Stimulated activated CD8-positive, alpha-beta memory T cell treated with anti-CD3 and anti-CD28 coated beads, Interleukin-15, amount 100 ng/mL, for 4 hours (primary cell): ENCODE measurements at places on chromosomes 4 and X.

DNA sequence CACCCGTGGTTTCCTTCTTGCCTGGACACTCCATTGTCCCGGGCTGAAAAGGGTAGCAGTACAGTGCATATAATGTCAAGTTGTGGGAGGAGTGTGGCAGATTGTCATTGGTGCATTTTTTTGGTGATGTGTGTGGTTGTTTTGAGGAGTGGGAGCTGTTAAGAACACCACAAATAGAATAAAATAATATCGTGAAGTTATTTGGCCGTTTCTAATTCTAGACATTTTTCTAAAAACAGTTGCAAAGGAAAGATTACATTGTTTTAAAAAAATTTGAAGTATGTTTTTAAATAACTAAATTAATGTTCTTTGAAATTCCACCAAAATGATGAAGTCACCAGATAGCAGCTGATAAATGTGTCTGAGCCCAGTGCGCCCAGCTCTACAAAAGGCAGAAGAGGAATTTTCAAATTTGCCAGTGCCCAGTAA lies 1.3 kb downstream of the PKD2 start:
- DNase-seq, result no peak

DNA sequence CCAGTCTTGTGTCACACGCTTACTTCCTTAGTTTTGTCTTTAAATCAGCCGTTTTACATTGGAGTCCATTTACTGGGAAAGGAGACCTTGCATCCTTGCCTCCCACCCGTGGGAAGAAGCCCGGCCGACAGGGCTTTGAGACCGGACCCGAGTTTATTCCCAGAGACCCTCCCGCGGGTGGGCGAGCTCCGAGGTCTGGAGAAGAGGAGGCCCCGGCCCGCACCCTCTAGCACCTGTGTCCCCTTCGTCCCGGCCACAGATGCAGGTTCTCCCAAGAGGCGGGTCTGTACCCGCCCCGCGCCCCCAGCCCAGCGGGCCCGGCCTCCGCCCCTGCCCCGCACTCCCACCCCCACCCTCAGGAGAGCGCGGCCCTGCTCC lies 3.8 kb upstream of the SLC26A1 start:
- DNase-seq, result no peak

DNA sequence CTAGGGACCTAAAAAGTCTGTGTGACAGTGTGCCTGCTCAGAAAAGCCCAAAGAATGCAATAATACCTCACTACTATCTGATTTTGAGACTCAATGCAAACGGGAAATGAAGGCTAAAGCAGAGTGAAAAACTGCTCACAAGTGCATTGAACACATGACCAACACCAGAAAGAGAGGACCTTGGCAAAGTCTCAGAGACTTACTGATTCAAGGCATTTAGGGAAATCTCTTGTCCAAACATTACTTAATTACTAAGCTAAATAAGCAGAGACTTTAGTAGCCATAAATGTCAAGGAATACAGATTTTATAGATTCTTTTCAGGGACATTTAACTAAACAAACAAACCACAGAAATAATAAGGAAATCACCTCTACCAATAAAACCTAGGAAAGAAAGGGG lies 916.0 kb downstream of the FSTL5 start:
- DNase-seq, result no peak

DNA sequence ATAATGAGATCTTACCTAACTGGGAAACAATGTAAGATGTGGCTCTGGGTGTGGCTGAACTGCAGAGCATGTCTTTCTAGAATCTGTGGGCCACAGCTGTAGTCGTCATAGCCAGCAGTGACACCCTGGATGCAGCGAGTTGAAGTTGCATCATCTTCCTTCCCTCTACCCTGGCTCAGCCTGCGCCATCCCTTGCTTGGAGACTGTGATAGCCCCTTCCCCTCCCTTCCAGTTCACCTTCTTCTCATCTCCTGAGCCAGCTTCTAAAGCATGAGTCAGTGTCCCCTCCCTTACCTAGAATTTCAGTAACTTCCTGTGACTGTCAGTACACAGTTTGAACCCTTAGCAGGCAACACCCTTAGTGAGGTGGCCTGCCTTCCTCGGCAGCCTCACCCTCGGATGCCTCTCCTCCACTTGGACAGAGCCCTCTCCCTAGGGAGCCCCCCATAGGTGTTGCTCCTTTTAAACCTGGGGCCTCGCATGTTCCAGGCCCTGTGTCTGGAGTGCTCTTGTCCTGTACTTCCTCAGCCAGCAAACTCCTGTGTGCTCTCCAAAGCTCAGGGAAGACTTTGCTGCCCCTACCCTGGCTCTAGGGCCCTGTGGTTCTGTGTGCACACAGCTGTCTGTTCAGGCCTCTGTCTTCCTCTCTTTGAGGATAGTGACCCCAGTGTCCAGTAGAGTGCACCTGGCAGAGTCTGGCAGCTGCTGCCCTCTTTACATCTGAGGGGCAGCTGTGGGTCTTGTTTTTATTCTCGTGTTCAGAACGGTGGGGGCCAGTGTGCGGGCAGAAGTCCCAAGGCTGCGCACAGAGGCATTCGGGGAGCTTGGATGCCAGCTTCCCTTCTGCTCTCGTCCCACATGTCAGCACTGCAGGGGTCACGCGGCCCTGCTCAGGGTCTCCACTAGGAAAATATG lies 43.7 kb upstream of the TADA2B start:
- DNase-seq, result no peak

GRCh38 chrX:43513085-43513484 lies 143.0 kb upstream of the MAOA start:
- no peak for DNase-seq

DNA sequence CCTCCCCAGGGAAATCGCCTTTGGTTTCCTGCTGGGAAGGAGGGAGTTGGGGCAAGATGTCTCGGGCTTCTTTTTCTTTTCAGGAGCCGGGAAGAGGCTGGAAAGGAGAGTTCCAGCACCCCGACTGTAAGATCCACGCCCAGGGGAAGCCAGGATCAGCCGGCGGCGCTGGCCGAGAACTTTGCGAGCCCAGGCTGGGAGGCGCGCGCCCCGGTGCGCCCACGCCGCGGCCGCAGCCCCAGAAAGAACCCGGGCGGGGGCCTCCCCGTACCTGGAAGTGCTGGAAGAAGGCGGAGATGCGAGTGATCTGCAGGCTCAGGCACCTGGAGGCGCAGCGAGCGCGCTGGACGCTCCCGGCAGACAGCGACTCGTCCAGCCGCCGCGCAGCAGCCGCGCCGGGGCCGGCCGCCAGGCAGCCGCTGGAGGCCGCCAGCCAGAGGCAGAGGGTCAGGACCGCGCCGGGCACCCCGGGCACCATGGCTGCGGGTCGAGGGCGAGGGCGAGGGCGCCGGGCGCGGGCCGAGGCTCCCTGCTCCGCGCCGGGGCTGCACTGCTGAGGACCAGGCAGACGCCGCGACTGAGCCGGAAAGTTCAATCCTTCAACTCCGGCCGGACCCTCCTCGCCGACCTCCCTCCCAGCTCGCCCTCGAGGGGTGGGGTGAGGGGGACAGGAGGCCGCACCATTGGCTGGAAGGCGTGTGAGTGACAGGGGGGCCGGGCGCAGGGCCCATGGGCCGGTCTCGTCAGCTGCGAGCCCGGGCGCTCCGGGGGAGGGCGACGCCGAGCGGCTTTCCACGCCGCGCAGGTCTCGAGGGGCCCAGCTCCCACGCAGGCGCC lies at the start of gene ANOS1:
Gene ANOS1 (minus strand): TSS at position 579 of the 837 bp plus-strand sequence. CDS start 101 bp downstream, at position 478.
- no peak for DNase-seq

- no peak for DNase-seq
Observed at GRCh38 chr4:174581901-174582300, 59.6 kb upstream of the HPGD start.

- DNase-seq, result no peak
Observed at GRCh38 chr4:26175006-26175786, 145.6 kb upstream of the RBPJ start.

DNA sequence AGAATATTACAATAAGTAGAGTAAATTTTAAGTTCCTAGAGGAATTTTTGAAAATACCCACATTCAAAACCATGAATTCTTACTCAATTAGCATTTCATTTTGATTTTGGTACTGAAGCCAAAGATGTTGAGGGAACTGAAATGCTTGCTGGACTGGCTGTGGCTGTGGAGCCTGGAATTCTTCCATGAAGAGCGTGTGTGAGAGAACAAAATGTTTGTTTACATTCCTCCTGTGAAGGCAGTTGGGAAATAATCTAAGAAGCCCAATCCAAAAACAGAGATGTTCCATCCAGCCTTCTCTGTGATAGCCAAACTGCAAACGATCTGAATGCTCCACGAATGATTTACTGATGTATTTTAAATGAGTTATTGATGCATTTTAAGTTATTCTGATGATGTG lies 3.8 kb upstream of the ADH1B start:
- no peak for DNase-seq

- no peak for DNase-seq
Observed at GRCh38 chr4:183401473-183401872, 43.0 kb upstream of the CDKN2AIP start.

GRCh38 chr4:74921490-74921889 lies 11.4 kb upstream of the PARM1 start:
- DNase-seq, result no peak

DNA sequence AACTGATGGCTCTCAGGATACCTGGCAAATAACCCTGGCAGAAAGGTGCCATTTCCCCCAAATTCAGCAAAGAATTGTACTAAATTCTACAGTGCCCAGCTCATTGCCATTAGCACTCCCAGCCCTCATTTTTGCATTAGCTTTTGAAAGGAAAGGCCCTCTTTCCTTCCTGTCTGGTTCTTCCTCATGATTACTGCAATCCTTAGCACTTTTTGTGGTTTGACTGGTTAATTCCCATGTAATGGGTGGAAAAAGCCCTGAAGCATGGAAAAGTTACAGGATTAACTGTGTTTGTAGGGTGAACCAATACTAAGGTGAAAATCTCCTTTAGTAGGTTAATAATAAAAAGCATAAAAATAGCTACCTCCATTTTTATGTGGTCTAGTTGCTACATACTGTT lies 139.5 kb downstream of the NPNT start:
- DNase-seq, result no peak

GRCh38 chr4:89357787-89358186 lies 50.2 kb upstream of the GPRIN3 start:
- DNase-seq, result no peak

- DNase-seq, result no peak
Observed at GRCh38 chr4:113505044-113505443, 256.5 kb downstream of the CAMK2D start.

DNA sequence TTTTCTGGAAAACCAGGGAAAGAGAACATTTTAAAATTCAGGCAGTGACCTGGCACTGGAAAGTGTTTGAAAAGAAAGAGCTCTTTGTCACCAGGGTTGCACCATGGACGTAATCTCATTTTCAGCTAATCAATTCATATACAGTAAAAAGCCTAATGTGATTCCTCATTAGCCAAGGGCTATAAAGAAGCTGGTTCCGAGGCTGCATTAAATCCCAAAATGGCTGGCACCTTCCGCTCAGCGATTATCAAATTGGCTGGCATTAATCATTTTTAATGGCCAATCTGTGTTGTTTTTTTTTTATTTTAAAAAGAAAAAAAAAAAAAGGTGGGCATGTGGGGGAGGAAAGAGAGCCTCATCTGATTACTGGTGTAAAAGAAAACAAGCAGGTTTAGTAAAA lies 341.4 kb downstream of the RAB28 start:
- no peak for DNase-seq

GRCh38 chr4:143374771-143375170 lies 38.1 kb downstream of the GAB1 start:
- DNase-seq, result no peak

DNA sequence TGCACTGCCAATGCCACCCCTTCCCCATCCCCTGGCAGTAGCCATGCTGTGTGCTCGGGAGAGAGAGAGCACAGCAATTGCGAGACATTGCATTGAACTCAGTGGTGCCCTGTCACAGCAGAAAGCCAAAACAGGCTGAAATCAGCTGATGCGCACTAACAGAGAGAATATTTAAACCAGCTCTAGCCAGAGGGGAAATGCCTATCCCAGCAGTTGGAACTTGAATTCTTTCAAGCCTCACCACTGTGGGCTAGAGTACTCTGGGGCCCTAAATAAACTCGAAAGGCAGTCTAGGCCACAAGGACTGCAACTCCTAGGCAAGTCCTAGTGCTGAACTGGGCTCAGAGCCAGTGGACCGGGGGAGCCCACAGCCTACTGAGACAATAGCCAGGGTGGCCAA lies 17.7 kb upstream of the RP2 start:
- no peak for DNase-seq

DNA sequence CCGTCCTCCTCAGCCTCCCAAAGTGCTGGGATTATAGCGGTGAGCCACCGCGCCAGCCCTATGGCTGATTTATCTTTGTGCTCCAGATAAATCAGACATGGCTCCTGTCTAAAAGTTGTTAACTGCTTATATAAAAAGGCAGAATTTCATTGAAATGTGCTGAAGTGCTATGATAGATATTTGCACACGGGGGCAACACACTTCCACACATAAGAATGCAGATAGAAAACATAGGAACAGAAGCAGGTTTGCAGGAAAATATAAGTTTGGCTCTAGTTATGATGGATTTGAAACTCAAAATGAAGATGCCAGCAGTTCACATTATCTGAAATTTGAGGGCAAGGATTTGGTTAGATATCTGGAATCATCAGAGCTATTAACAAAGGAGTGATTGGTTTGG lies 163.1 kb upstream of the SLITRK2 start:
- DNase-seq, result no peak

- no peak for DNase-seq
Observed at GRCh38 chr4:47647029-47647428, 162.0 kb downstream of the ATP10D start.
